ENCODE measurements at places on chromosomes 3 and 15.

- DNase-seq: no peak
Observed at GRCh38 chr3:176655404-176656094, 541.7 kb downstream of the TBL1XR1 start.

DNA sequence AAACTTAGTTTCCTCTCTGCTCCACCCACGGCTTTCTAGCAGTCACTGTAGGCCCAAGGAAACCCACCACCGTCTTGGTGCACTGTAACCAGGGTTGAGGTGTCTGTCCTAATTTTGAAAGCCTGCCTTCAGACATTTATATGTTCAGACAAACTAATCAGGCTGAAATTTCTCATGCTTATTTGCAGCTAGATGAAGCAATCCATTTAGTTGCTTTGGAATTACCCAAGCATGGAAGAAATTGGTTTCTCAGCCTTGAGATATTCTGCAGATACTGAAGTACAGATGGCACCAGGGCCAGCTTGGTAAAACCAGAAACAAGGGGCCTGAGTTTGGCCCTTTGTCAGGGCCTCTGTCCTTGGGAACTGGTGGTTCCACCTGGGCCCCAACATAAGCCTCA lies 105.4 kb downstream of the CACNA1D start:
- no peak for DNase-seq

DNA sequence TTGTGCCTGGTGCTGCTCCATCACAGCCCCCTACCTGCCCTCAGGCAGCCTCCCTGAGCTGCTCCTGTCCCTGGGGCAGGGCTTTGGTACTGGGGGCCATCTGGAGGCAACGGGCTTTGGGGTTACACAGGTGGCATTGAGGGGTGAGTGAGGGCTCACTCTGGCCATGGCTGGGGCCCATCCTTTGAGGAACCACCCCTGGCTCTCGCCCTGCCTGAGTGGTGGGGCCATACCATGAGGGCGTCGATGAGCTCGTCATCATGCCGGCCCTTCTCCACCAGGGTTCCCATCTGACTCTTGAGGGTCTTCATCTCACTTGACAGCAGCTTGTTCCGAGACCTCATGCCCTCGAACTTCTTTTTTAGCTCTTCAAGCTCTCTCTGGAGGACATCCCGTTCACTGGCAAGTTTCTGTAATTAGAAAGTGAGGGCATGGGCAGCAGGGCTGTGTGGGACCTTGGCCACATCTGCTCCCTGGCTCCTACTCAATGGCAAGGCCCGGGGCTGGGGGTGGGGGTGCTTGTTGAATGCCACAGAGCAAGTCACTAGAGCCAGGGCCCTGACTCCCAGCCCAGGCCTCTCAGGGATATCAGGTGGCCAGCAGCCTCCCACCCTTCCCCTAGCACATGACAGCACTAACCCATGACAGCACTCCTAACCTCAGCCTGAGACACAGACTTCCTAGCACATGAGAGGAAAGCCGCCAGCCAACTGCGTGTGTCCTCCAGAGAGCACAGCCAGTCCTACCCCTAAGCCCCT lies 33.5 kb downstream of the CCDC13 start:
- no peak for DNase-seq

- peak; percentile 77 for DNase-seq
Observed at GRCh38 chr15:85457392-85457968, 77.1 kb downstream of the AKAP13 start.

Measured in GM12865 (cell line).